B cell (primary cell): ENCODE measurements at places on chromosomes 11 and 22. TPM values are rescaled to one million over a fixed set of nuclear protein-coding genes. Genes with fewer than 3 reads are reported as not detected.

Gene ESAM
- 1.4 and 1.8 TPM in 2 replicates for total RNA-seq

Gene PLAAT2
- not detected in 2 replicates for total RNA-seq

Gene DAGLA
- 0.07 TPM in 1 of 2 replicates, not detected in the other for total RNA-seq

Gene DTX4
- 41.0 and 43.3 TPM in 2 replicates for total RNA-seq

Gene OR2D2
- total RNA-seq, result not detected in 2 replicates

Gene KDM4E
- total RNA-seq, result not detected in 2 replicates

Gene RFPL2
- not detected in 2 replicates for total RNA-seq

Gene FUT4
- 3.7 and 4.4 TPM in 2 replicates for total RNA-seq

Gene SLC25A18
- total RNA-seq, result not detected in 2 replicates

Gene CCDC15
- 1.8 TPM in 2 replicates for total RNA-seq

Gene NFRKB
- 36.9 and 40.4 TPM in 2 replicates for total RNA-seq

Gene TMEM41B
- total RNA-seq, result 38.5 and 43.9 TPM in 2 replicates

Gene NCF4
- 117 and 118 TPM in 2 replicates for total RNA-seq

Gene XKR3
- total RNA-seq, result 0.17 TPM in 1 of 2 replicates, not detected in the other

DNA sequence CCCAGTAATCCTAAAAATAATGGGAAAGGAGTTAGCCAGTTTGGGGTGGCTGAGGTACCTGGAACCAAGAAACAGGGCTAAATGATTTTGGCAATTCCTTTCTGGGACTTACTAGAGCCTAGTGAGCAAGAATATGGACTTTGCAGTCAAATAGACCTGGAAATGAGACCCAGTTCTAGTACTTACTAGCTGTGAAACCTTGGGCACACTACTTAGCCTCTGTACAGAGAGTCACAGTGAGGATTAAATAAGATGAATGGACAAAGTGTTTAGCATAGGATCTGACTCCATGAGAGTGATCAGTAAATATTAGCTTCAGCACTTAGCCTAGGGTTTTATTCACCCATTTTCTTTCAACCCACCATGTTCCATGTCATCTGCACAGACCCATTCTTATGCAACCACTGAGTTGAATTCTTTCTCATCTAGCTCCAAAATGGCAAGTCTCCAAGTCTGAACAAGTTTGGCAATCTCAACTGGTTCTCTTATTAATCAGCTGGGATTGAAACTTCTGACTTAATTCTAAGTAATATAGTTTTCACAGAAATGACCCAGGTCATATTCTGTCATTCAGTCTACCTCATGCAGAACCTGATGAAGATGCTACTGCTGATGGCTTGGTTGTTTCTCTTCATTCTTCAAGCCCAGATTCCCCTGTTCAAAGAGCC is 15.0 kb upstream of the SORL1 start:
- H3K27ac ChIP-seq, result no peak overlapping the region
- H3K4me1 ChIP-seq, result peaks cover 10% of the 10 kb centered on the region

DNA sequence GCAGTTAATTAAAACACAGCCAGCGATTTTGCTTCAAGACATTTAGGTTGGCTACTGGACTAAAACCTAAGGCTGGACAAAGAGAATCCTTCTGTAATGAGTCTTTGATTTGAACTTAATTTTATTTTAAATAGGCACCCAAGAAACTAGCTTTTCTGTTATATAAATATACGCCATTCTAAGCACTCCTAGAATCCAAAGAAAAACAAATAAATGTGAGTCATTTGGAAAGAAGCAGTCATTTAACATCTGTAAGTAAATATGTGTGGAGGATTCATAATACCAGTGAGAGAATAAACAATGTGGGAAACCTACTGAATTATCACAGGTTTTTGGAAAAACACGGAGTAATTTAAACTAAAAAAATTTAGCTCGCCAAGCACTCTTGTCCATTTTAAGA is 1.2 kb upstream of the TECTA start:
- H3K4me3 ChIP-seq, result no peak overlapping the region
- H3K36me3 ChIP-seq, result no peaks in the 10 kb centered on the region
- no peak overlapping the region for H3K27ac ChIP-seq
- DNase-seq, result no peak

GRCh38 chr22:29004647-29005371 is 56.8 kb downstream of the C22orf31 start:
- DNase-seq, result no peak
- H3K27ac ChIP-seq, result no peak overlapping the region
- no peaks in the 10 kb centered on the region for H3K36me3 ChIP-seq
- H3K27me3 ChIP-seq, result no peaks in the 10 kb centered on the region
- no peaks in the 10 kb centered on the region for H3K4me1 ChIP-seq
- H3K4me3 ChIP-seq, result no peak overlapping the region

DNA sequence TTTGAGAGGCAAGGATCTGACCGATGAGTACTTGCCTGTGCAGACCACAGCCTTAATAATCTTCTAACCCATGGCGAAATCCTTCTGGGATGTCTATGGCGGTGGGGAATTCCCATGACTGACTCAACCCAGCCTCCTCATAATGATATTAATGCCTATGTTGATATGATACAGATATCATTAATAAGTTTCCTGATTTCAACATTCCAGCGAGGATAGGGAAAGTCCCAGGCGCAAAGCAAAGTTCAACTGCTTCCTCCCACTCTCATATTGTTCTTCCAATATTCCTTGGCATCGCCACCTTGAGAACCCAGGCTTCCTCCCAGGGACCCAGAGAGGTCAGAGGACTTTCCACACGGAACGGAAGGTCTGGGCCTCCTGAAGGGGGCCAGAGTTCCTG is 110.3 kb upstream of the TMEM45B start:
- H3K27ac ChIP-seq, result no peak overlapping the region
- no peaks in the 10 kb centered on the region for H3K4me1 ChIP-seq
- no peaks in the 10 kb centered on the region for H3K36me3 ChIP-seq
- no peak for DNase-seq

GRCh38 chr22:21624880-21625791 is 4.7 kb downstream of the YDJC start:
- no peaks in the 10 kb centered on the region for H3K27me3 ChIP-seq
- peaks cover 55% of the 10 kb centered on the region for H3K36me3 ChIP-seq
- H3K27ac ChIP-seq, result no peak overlapping the region
- peaks cover 29% of the 10 kb centered on the region for H3K4me1 ChIP-seq

- H3K36me3 ChIP-seq, result no peaks in the 10 kb centered on the region
- no peaks in the 10 kb centered on the region for H3K4me1 ChIP-seq
- H3K4me3 ChIP-seq, result no peak overlapping the region
- no peaks in the 10 kb centered on the region for H3K27me3 ChIP-seq
These were observed 25.6 kb downstream of the MRPL21 start for GRCh38 chr11:68878022-68878421.

DNA sequence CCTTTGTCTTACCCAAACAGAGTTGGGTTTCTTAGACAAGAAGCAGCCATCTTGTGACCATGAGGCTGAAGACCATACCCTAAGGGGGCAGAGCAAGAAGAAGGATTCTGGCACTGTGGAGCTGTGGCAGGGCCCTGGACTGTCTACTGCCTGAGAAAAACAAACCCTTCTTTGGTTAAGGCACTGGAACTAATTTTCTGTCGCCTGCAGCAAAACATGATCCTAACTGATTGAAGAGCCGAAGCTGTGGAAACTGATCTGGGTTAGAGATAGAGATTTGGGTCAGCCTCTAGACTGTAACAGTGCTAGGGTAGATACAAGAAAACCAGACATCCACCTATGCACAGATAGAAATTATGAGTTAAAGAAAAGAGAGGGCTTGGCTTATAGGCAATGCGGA is 11.3 kb upstream of the ACER3 start:
- no peak overlapping the region for H3K27ac ChIP-seq
- H3K36me3 ChIP-seq, result no peaks in the 10 kb centered on the region

DNA sequence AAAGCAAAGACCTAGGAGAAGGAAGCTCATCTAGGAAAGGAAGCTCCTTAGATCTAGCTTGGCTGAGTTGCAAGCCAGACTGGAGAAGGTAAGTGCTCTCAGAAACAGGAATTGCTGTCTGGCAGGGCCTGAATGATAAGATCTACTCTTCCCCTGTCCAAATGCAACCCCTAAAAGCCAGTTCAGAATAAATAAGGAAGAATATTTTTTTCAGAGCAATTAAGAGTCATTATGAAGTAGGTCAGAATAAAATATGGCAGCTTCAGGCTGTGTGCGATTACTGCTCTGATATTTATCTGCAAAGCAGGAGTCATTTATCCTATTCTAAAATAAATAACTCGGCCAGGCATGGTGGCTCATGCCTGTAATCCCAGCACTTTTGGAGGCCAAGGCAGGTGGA is 82.1 kb downstream of the PIWIL4 start:
- DNase-seq, result no peak
- no peak overlapping the region for H3K27ac ChIP-seq
- no peak overlapping the region for H3K4me3 ChIP-seq
- no peaks in the 10 kb centered on the region for H3K36me3 ChIP-seq

DNA sequence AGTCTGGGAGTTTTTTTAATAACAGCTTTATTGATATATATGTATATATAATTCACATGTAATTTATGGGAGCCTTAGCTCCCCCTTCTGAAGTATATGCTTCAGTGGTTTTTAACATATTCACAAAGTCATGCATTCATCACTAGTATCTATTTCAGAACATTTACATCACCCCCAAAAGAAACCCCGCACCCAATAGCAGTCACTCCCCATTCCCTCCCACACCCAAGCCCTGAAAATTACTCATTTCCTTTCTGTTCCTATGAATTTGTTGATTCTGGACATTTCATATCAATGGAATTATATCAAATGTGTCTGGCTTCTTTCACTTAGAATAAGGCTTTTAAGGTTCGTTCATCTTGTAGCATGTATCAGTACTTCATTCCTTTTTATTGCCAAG is 35.6 kb upstream of the SYT7 start:
- peaks cover 5% of the 10 kb centered on the region for H3K27me3 ChIP-seq
- no peak for DNase-seq
- H3K4me3 ChIP-seq, result no peak overlapping the region
- no peaks in the 10 kb centered on the region for H3K4me1 ChIP-seq

- H3K4me1 ChIP-seq, result peaks cover 1% of the 10 kb centered on the region
- no peak overlapping the region for H3K4me3 ChIP-seq
- no peak overlapping the region for H3K27ac ChIP-seq
- DNase-seq, result no peak
These were observed 5.8 kb downstream of the TTC38 start for GRCh38 chr22:46273432-46274148.

DNA sequence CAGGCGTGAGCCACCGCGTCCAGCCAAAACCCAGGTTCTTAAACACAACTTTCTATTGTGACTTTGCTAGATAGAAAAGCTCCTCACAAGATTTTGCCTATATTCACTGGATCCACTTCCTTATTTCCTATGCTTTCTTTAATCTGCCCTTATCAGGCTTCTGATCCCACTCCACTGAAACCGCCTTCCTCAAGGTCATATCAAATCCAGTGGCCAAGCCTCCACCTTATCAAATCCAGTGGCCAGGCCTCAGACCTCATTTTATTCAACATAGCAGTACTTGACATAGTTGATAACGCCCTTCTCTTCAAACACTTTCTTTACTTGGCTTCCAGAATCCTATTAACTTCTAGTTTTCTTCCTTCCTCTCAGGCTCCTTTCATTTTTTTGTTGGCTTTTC is 29.5 kb downstream of the DIXDC1 start:
- H3K4me1 ChIP-seq, result no peaks in the 10 kb centered on the region
- H3K27me3 ChIP-seq, result no peaks in the 10 kb centered on the region
- H3K36me3 ChIP-seq, result no peaks in the 10 kb centered on the region
- no peak overlapping the region for H3K4me3 ChIP-seq
- no peak overlapping the region for H3K27ac ChIP-seq
- DNase-seq, result no peak

- H3K36me3 ChIP-seq, result peaks cover 6% of the 10 kb centered on the region
- no peak for DNase-seq
- no peak overlapping the region for H3K27ac ChIP-seq
- H3K27me3 ChIP-seq, result no peaks in the 10 kb centered on the region
- no peaks in the 10 kb centered on the region for H3K4me1 ChIP-seq
- no peak overlapping the region for H3K4me3 ChIP-seq
These were observed 401.5 kb downstream of the TBC1D22A start for GRCh38 chr22:47163856-47164513.

DNA sequence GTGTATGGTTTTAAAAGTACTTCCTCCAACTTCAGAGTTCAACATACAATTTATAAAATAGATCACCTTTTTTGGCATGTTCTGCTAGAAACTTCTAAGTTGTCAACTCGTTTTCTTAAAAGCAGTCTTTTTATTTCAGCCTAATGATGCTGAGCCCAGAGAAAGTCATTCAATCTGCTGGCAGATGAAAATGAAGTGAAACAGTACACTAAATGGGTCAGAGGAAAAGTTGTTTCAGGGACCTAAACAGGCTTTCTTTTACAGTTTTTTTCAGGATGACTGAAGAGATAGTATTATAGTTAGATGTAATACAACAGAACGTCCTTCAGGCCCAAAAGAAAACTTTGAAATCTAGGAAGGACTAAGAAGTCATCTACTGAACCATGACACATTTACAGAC is 842.7 kb upstream of the CCDC90B start:
- H3K36me3 ChIP-seq, result no peaks in the 10 kb centered on the region
- no peak for DNase-seq
- no peaks in the 10 kb centered on the region for H3K4me1 ChIP-seq
- no peak overlapping the region for H3K4me3 ChIP-seq
- H3K27me3 ChIP-seq, result no peaks in the 10 kb centered on the region

DNA sequence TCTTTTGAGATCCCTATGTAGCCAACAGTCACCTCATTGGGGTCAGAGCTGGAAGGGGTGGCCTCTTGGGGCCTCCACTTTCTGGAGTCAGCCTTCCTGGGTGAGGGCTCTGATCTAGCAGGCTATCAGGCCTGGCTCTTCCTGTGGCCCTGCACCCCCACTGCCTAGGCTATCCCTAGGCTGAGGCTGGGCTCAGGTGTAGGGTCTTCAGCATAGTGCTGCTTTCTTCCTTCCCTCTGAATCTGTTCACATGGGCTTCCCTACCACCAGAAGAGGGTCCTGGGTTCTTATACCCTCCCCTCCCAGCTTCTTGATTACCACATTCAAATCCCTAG is 456 bp upstream of the SPI1 start:
- peak overlapping the region; percentile 99 for H3K4me3 ChIP-seq
- H3K27ac ChIP-seq, result peak overlapping the region; percentile 96
- peaks cover 47% of the 10 kb centered on the region for H3K4me1 ChIP-seq

- H3K4me3 ChIP-seq, result no peak overlapping the region
- no peaks in the 10 kb centered on the region for H3K27me3 ChIP-seq
- DNase-seq, result no peak
These were observed 106.0 kb downstream of the EMSY start for GRCh38 chr11:76550781-76551180.

GRCh38 chr11:77705876-77706579 is 68.4 kb upstream of the CLNS1A start:
- H3K36me3 ChIP-seq, result peaks cover 1% of the 10 kb centered on the region
- DNase-seq, result no peak
- H3K4me3 ChIP-seq, result no peak overlapping the region

GRCh38 chr11:103453126-103453525 is 343.9 kb downstream of the DYNC2H1 start:
- DNase-seq, result no peak
- H3K27ac ChIP-seq, result no peak overlapping the region
- H3K27me3 ChIP-seq, result no peaks in the 10 kb centered on the region
- H3K36me3 ChIP-seq, result no peaks in the 10 kb centered on the region
- no peak overlapping the region for H3K4me3 ChIP-seq

- DNase-seq, result peak; percentile 63
- H3K4me3 ChIP-seq, result no peak overlapping the region
- no peaks in the 10 kb centered on the region for H3K36me3 ChIP-seq
- H3K27ac ChIP-seq, result no peak overlapping the region
These were observed 859 bp upstream of the KRTAP5-5 start for GRCh38 chr11:1628506-1629325.

- DNase-seq, result no peak
- no peak overlapping the region for H3K4me3 ChIP-seq
- no peaks in the 10 kb centered on the region for H3K36me3 ChIP-seq
- H3K4me1 ChIP-seq, result no peaks in the 10 kb centered on the region
These were observed 9.9 kb upstream of the CUL5 start for GRCh38 chr11:107998761-107999160.

- no peaks in the 10 kb centered on the region for H3K27me3 ChIP-seq
- H3K27ac ChIP-seq, result no peak overlapping the region
- no peak for DNase-seq
- H3K36me3 ChIP-seq, result no peaks in the 10 kb centered on the region
These were observed 161.1 kb upstream of the CCDC179 start for GRCh38 chr11:23021287-23021863.
